ENCODE measurements at places on chromosomes 5 and 9. TPM values are rescaled to one million over a fixed set of nuclear protein-coding genes. Genes with fewer than 3 reads are reported as not detected.

DNA sequence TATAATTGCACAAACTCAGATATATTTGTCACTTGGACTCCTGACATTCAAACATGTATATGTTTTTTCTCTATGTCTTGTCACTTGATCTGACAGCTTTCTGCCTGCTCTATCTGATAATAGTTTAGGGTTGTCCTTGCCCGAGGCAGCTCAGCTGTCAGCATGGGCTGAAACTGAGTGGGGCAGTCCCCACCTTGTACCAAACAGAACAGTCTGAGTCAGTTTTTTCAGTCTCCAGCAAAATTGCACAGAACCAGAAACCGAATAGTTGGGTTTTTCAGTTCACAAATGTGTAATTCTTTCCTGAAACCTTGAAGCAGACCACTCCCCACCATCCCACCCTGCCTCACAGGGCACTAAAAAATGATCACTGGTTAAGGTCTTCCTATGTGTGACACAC is 9.5 kb upstream of the HAND1 start:
- no peak for DNase-seq

GRCh38 chr9:132239518-132239917 is 77.7 kb downstream of the NTNG2 start:
- no peak for DNase-seq

GRCh38 chr5:131976414-131977211 is 31.1 kb upstream of the MEIKIN start:
- no peak for DNase-seq

- no peak for DNase-seq
Observed at GRCh38 chr9:18451406-18451805, 22.5 kb upstream of the ADAMTSL1 start.

- no peak for DNase-seq
Observed at GRCh38 chr5:8560776-8561175, 691.8 kb downstream of the MTRR start.

DNA sequence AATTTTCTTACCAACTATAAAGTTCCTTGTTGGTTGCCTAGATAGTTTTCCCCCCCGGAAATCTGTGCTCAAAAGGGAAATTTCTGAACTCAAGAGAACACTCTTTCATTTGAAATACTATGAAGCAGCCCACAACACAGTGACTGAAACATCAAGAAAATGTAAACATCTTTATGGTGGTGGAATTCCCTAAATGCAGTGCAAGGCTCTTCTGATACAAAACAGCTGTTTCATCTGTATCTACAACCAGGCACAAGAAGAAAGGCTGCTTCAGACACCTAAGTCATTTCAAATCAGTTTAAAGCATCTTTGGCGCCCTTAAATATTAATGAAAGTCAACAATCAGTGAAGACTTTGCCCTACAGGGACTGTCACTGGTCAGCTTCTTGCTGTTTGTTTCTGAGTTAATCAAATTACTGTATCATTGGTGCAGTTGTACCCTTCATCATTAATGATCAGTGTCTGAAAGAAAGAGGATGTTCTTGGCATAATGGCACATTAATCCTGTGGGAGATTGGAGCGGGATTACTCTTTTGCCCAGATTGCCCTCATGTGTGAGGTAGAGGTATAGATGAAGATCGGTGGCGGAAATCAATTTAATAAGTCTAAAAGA is 947.0 kb downstream of the NR2F1-AS1 start:
- no peak for DNase-seq

GRCh38 chr5:42490831-42491230 is 67.6 kb downstream of the GHR start:
- no peak for DNase-seq

GRCh38 chr9:99411479-99412115 is 189.5 kb downstream of the SEC61B start:
- no peak for DNase-seq

- no peak for DNase-seq
Observed at GRCh38 chr9:71944754-71945375, 33.4 kb downstream of the C9orf85 start.

DNA sequence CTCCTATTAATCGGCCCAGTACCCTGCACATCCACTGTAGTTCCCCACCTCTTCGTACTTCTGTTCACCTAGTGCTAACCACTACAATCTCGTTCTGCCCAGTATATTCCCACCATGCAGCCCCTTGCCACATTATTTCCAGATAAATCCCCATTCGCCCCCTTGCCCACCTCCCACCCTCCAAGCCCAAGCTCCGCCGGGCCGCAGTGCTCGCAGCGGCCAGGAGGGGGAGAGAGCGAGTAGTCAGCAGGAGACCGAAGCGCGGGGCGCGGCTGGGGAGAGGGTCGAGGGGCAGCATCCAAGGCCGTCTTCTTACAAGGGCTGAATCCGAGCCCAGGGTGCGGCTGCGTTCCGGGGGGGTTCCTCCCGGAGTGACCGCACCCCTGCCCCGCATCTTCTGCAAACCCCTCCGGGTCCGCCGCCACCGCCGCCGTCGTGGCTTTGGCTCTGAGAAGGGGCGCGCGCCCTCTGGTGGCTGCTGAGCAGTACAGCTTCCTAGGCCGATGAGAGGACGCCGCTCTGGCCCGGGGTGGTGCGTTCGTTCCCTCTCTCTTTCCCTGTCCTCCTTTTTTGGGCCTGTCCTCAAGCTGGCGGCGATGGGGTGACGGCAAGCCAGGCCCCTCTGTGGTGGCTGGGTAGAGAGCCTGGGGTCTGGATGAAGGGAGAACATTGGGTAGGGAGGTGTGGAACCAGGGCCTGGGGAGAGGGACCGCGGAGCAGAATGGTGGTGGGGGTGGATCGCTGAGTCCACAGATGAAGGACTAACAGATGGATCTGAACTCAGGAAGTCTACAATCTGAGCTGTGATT is 30.0 kb upstream of the PSD2 start:
- DNase-seq: peak; percentile 61

GRCh38 chr5:89147031-89147430 is 264.0 kb upstream of the MEF2C start:
- no peak for DNase-seq

DNA sequence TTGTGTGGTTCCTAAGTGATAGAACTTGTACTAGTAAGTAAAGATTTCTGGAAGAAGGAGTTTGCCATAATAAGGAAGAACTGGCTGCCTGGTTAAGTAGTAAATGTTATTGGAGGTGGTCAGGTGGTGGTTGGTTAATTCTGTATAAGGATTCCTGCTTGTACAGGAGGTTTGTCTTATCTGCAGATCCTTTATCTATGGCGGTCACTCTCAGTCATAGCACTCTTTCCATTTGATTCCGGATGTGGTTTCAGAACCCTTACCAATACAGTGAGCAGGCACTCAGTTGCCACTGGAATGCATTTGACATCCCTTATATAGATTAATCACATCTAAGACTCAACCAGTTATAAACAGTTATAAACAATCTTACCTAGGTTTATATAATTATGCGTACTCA is 50.3 kb downstream of the RAD50 start:
- no peak for DNase-seq

- no peak for DNase-seq
Observed at GRCh38 chr9:132126680-132127236, 35.1 kb upstream of the NTNG2 start.

DNA sequence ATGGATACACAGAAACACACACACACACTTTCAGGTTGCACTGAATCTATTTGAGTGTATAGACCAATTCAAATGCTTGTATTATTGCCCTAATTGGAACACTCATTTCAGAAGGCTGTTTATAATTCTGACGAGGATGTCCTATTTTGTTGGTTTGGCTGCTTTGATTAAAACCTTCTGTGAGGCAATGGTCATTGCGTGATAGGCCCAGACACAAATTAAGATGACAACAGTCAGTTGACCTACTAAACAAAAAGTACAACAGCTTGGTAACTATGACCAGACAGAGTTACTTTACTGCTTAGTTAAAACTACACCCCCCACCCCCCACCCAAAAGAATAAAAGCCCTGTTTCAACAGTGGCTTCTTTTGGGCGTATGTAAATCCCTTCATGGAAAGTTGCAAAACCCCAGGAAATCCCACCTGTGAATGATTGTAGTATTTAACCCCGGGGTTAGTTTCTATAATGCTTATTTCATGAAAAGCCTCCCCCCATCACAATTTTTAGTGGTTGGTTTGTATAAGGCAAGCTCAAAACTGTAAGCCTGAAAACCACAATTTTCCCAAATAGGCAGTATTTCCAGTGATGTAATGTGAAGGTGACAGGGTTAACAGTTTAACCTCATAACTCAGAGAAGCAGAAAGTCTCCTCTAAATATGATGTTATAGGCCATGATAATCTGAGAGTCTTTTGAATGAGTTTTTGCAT is 340.8 kb downstream of the FGF10 start:
- no peak for DNase-seq

DNA sequence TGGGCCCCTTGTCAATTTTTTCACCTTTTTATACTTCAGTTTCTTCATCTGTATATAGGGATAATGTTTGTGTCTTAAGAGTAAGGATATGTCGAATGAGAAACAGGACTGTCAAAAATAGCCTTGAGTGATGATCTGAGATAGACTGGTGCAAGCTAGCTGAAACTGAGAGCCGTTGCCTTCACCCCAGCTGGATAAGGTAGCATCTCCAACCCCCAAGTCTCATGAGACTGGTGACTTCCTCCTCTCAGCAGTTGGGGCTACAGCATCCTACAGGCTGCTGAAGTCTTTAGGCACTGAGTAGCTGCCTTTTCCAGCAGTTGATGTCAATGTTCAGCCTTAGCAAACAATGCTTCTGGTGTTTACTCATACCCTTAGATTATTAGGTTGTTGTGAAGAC is 330.2 kb downstream of the OSTF1 start:
- DNase-seq: no peak

- no peak for DNase-seq
Observed at GRCh38 chr9:111961009-111961408, 64.4 kb downstream of the UGCG start.

DNA sequence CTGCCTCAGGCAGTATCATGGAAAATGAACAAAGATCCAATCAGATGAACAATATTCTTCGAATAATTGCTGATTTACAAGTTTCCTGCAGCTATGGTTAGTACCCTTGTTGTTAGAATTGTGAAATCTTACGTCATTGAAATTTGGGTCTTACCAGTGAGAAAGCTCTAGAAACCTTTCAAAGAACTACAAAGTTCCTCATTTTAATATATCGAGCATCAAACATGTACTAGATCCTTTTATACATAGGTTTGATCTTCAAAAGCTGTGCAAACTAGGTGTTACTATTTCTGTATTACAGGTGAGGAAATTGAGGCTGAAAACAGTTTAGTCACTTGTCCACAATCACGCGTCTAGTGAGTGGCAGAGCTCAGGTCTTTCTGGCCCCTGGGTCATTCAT is 43.7 kb upstream of the ANGPTL2 start:
- no peak for DNase-seq

- no peak for DNase-seq
Observed at GRCh38 chr5:90685425-90686022, 126.9 kb downstream of the ADGRV1 start.

DNA sequence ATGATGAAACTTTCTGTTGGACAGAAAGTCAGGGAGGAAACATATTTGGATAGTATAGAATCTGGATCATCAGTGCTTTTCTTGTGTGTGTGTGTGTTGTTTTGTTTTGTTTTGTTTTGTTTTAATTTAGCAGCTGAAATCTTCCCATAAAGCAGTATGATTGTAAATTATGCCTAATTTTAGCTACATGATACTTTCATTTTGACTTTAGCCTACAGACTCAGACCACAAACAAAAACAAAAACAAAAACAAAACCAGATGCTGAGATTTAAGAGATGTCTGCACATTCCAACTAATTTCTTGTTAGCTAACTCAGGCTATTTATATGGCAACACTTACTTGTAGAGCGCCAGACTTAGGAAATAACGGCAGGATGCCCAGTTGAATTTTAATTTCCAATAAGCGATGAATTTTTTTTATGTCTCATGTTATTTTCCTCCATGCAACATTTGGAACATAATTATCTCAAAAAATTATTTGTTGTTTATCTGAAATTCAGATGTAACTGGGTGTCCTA is 119.5 kb upstream of the TRPC7 start:
- no peak for DNase-seq

DNA sequence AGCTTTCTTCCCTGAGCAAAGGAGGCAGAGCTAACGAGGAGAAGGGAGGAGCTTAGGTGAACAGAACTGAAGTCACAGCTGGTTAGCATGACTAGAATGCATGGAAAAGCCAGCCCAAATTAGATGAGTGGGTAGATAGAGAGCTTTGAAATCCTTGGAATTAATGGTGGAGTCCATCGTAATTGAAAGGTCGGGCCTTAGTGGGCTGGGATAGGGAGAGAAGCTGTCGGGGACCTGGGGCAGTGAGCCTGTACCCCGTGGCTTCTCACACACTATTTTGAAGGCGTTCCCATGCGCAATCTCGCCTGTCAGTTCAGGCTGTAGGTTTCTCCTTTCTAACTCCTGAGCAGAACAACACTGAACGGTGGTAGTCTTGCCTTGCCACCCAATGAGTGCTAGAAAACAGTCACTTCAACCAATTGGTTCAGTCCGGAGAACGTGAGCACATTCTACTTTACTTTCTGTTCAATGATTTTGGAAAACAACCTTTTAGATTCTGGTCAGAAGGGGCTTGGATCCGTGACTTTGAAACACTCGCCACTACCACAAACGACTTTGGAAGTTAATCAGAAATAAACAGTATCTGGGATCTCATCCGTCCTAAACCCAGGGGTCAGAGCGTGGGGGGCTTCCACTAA is 655 bp upstream of the RAI14 start:
- peak; percentile 49 for DNase-seq

- no peak for DNase-seq
Observed at GRCh38 chr9:116193636-116194035, 40.0 kb downstream of the PAPPA start.

DNA sequence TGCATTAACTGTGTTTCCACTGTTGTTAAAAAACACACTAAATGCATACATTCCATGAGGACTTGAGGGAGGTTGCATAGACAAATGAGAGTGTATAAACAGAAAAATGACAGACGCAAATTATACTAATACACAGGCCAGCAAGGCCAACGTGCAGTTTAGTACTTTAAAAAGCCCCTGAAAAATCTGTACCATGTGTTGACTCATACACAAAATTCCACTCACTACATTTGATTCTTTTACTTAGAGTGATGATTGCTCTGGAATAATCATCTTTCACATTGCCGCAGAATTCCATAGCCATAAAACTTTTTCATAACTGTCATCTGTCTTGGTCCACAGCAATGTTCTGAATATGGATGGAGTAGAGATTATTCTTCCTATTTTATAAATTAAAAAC is 215.7 kb downstream of the FAM114A2 start:
- DNase-seq: no peak

DNA sequence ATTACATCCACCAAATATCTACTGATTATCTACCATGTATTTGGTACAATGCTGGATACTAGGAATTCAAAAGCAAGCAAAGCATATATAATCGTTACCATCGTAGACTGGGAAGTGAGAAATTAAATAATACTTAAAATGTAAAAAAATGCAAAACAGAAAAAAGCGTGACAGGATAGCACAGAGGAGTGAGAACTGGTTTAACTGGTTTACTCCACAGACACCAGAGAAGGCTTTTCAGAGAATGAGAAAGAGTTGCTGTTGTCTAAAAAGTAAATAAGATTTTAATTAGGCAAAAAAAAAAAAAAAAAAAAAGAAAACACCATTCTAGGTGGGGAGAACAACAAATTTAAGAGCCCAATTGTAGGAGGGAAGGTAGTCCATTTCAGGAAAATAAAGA is 657.9 kb upstream of the ST8SIA4 start:
- DNase-seq: no peak

RGS7BP gene
- total RNA-seq: 1.5 TPM

TAS2R1 gene
- total RNA-seq: not detected

ZNF300 gene
- total RNA-seq: 5.0 TPM

EIF4E1B gene
- total RNA-seq: not detected

PLAC8L1 gene
- total RNA-seq: not detected

OR1Q1 gene
- total RNA-seq: not detected

FLT4 gene
- total RNA-seq: 11.1 TPM

TXNDC8 gene
- total RNA-seq: not detected

NIPSNAP3A gene
- total RNA-seq: 19.5 TPM
